SJSA1 (cell line): ENCODE measurements at places on chromosomes 4 and X.

DNA sequence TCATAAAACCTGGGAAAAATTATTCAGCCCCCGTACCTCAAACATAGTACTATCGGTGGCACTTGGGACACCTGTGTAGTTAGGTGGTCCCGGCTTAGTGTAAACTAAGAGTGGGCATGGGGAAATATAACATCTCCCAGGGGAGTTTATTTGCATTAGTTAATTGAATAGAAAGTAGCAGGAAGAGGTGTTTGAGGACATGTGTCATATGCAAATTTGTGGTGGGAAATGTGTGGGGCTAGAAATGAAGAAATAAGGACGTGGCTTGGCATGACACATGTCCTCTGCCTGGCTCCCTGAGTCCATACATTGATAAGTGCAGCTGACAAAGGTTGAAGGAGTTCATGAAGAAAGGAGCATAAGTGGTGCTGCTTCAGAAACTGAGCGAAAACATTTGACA is 483.6 kb downstream of the SH2D1A start:
- DNase-seq = no peak

- DNase-seq = peak; percentile 65
Measured at GRCh38 chrX:136953867-136954787, 73.6 kb upstream of the RBMX start.

DNA sequence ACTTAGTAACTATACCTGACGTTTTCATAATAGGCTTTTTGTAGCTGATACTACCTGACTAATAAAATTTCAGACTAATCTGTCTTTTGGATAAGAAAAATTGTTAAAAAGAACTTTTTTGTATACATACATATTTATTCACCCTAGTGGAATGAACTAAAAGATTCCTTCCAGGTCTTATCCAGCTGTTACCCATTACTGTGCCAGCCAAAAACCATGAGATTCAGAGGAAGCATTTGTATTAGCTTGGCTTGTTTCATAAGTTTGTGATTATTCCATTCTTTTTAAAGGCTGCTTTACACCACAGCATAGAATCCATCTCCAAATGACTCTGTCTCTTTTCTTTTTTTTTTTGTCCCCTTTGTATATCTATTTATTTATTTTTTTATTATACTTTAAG is 149.4 kb downstream of the FAT4 start:
- no peak for DNase-seq

DNA sequence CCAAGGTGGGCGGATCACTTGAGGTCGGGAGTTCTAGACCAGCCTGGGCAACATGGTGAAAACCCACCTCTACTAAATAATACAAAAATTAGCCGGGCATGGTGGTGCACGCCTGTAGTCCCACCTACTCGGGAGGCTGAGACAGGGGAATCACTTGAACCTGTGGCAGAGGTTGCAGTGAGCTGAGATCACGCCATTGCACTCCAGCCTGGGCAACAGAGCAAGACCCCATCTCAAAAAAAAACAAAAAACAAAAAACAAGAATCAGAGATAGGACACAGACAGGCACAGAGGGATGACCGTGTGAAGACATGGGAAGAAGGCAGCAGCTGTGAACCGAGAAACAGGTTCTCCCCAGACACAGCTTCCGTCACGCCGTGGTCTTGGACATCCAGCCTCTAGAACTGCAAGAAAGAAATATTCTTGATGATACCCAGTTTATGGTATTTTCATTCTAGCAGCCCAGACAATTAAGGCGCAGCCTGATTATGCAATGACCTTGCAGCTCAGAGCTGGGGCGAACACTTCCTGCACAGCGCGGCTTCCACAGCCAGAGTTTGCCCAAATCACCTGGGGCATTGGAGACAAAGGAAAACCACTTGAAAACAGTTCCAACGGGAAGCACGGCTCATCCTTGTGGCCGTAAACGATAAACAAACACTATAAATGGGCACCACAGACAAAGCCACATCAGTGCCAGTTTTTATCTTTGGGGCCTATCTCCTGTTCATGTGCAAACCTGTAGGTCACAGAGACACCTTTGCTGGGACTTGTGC is 4.2 kb upstream of the ARSD start:
- no peak for DNase-seq
